ENCODE measurements at places on chromosomes 7 and 10. TPM values are rescaled to one million over a fixed set of nuclear protein-coding genes. Genes with fewer than 3 reads are reported as not detected.

GRCh38 chr10:126185676-126186447 lies 202.4 kb downstream of the ADAM12 start:
- H3K4me1 ChIP-seq, result no peaks in the 10 kb centered on the region
- no peaks in the 10 kb centered on the region for H3K36me3 ChIP-seq
- no peak overlapping the region for H3K27ac ChIP-seq
- DNase-seq, result no peak

- H3K4me3 ChIP-seq, result no peak overlapping the region
- no peaks in the 10 kb centered on the region for H3K36me3 ChIP-seq
- H3K4me1 ChIP-seq, result peaks cover 19% of the 10 kb centered on the region
- H3K27ac ChIP-seq, result no peak overlapping the region
- no peak for DNase-seq
Observed at GRCh38 chr10:132002004-132002403, 20.3 kb upstream of the BNIP3 start.

- H3K36me3 ChIP-seq, result no peaks in the 10 kb centered on the region
- H3K27ac ChIP-seq, result peak overlapping the region; percentile 93
- no peaks in the 10 kb centered on the region for H3K27me3 ChIP-seq
- no peak overlapping the region for H3K4me3 ChIP-seq
- peaks cover 84% of the 10 kb centered on the region for H3K4me1 ChIP-seq
- no peak for DNase-seq
Observed at GRCh38 chr7:5700391-5700985, 81.0 kb downstream of the RNF216 start.

- peak; percentile 79 for DNase-seq
- peak overlapping the region; percentile 29 for H3K4me3 ChIP-seq
- no peaks in the 10 kb centered on the region for H3K27me3 ChIP-seq
- H3K4me1 ChIP-seq, result no peaks in the 10 kb centered on the region
Observed at GRCh38 chr7:101936611-101937231, 119.3 kb downstream of the CUX1 start.

GRCh38 chr10:32471232-32471631 lies 25.3 kb downstream of the CCDC7 start:
- no peak overlapping the region for H3K4me3 ChIP-seq
- no peak overlapping the region for H3K27ac ChIP-seq

GRCh38 chr7:141410353-141411000 lies 140.7 kb upstream of the AGK start:
- no peak overlapping the region for H3K4me3 ChIP-seq
- no peaks in the 10 kb centered on the region for H3K36me3 ChIP-seq
- DNase-seq, result no peak
- H3K4me1 ChIP-seq, result no peaks in the 10 kb centered on the region
- H3K27ac ChIP-seq, result peak overlapping the region; percentile 10
- no peaks in the 10 kb centered on the region for H3K27me3 ChIP-seq

DNA sequence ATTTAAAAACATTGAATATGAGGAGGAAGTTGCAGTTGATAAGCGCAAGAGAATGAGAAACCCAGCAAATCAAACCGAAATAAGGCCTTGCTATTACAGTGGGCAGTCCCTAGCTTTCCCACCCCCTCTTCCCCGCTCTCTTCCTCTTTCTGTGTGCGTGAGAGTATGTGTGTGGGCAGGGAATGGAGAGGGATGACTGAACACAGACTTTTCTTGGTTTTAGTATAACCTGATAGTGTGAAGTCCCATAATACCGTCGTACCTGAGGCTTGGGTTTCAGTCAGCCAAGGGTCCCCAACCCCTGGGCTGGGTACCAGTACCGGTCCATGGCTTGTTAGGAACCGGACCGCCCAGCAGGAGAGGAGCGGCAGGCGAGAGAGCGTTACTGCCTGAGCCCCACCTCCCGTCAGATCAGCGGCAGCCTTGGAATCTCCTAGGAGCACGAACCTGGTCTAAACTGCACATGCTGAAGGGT lies 255.3 kb downstream of the CELF2 start:
- H3K4me1 ChIP-seq, result no peaks in the 10 kb centered on the region
- H3K36me3 ChIP-seq, result peaks cover 51% of the 10 kb centered on the region
- no peaks in the 10 kb centered on the region for H3K27me3 ChIP-seq
- no peak overlapping the region for H3K4me3 ChIP-seq
- DNase-seq, result peak; percentile 40

DNA sequence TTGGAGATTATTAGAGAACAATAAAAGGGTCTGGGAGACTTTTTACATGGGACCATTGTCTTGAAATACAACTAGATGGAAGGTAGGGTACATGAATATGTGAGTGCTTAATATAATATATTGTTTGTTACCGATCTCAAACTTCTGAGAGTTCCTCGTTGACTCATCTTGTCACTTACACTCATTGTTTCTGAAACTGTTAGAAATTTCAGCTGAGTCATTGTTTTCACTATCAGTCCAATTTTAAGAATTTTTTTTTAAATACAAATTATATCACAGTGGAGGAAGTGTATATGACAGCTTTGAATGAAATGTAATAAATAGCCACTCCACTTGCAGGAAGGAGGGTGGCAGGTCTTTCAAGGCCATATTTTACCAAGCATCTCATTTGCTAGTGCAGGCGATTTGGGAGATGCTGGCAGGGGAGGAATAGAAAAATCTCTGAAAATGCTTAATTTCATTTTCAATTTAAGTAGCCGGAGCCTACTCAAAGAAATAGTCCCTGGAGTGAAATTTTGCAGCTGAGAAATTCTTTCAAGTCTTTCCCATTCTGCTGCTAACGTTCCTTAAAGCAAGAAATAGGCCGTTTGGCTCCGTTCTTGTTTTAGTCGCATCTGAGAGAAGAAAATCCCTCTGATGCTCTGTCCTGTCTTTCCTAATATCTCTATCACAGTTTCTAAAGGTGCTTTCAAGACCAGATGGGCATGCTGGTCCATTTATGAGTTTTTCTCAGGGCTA lies 1404.2 kb upstream of the CELF2 start:
- DNase-seq, result no peak
- H3K4me1 ChIP-seq, result no peaks in the 10 kb centered on the region
- no peak overlapping the region for H3K27ac ChIP-seq
- no peaks in the 10 kb centered on the region for H3K36me3 ChIP-seq

- no peak overlapping the region for H3K4me3 ChIP-seq
- H3K27me3 ChIP-seq, result no peaks in the 10 kb centered on the region
- H3K4me1 ChIP-seq, result no peaks in the 10 kb centered on the region
Observed at GRCh38 chr10:62748386-62748785, 56.1 kb upstream of the ADO start.

GRCh38 chr7:100585511-100586265 lies at the start of gene LRCH4:
Gene LRCH4 (minus strand): TSS chr7:100586129. CDS start chr7:100586100, 29 bp downstream.
- no peaks in the 10 kb centered on the region for H3K27me3 ChIP-seq
- peak; percentile 67 for DNase-seq
- H3K4me1 ChIP-seq, result no peaks in the 10 kb centered on the region
- H3K27ac ChIP-seq, result peak within 1 kb of the TSS; percentile 94

DNA sequence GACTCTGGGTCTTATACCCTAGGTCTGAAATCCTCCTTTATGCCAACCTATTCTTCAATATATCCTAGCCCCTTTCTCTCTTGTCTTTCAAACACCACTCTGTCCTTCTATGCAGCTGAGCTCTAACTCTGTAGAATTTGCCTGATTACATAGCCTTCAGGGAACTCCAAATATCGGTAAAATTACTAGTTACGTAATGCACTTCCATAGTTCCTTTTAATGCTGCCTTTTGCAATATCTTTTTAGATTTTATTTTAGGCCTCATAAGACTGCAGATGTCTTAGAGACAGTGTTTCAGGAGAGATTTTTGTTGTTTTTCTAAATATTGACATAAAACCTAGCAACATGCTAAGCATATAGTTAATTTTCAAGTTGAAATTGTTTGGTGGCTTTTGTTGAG lies 924.8 kb downstream of the CNTNAP2 start:
- no peaks in the 10 kb centered on the region for H3K4me1 ChIP-seq
- H3K27ac ChIP-seq, result no peak overlapping the region
- no peak for DNase-seq
- no peaks in the 10 kb centered on the region for H3K36me3 ChIP-seq
- H3K4me3 ChIP-seq, result no peak overlapping the region
- no peaks in the 10 kb centered on the region for H3K27me3 ChIP-seq

GRCh38 chr10:6716516-6716915 lies 136.4 kb upstream of the PRKCQ start:
- no peak for DNase-seq
- H3K4me1 ChIP-seq, result no peaks in the 10 kb centered on the region
- no peak overlapping the region for H3K27ac ChIP-seq
- H3K36me3 ChIP-seq, result no peaks in the 10 kb centered on the region

DNA sequence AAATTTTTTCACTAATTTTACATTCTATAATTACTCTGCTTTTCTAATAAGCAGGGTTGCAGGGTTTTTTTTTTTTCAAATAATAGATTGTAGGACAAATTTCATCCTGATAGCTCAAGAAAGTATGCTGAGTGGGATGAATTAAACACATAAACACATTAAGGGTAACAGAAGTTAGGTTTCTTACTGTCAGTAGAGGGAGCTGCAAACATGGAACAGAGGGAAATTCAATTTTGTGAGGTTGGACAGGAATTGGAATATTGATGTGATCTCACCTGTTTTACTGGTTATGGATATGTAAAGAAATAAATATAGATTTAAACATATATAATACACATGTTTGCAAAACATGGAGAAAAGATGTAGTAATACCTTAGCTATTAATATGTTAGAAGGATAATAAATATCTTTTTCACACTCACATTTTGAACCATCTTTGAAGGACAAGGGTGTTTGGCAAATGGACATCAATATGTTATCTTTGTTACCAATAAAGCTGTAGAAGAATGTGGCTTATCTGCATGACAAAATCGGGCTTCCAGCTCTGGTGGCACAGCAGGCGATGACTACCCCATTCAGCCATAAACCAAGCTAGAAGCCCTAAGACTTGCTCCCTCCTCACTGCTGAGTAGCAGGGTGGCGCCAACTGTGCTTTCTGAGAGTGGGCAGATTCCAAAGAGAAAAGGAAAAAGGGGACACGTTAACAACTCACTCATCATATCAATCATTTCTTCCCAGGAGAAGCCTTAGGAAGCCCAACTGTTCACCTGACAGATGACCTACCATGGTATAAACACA lies 1257.4 kb downstream of the GATA3 start:
- H3K4me1 ChIP-seq, result no peaks in the 10 kb centered on the region
- no peaks in the 10 kb centered on the region for H3K36me3 ChIP-seq
- H3K27ac ChIP-seq, result no peak overlapping the region
- H3K27me3 ChIP-seq, result no peaks in the 10 kb centered on the region

- no peak overlapping the region for H3K4me3 ChIP-seq
- H3K36me3 ChIP-seq, result no peaks in the 10 kb centered on the region
- no peak overlapping the region for H3K27ac ChIP-seq
Observed at GRCh38 chr7:78253850-78254725, 455.5 kb downstream of the PHTF2 start.

TMEM176A gene
- 56.3 TPM for total RNA-seq

ARMC3 gene
- total RNA-seq, result not detected

CH25H gene
- 1.8 TPM for total RNA-seq

PDK4 gene
- 337 TPM for total RNA-seq

Measured in right atrium auricular region (tissue), 2 donors.